ENCODE measurements at places on chromosomes 12 and 14. TPM values are rescaled to one million over a fixed set of nuclear protein-coding genes. Genes with fewer than 3 reads are reported as not detected.

Gene GPR162
- 17.2 TPM for polyA plus RNA-seq

Gene FZD10
- 1.7 TPM for polyA plus RNA-seq

Gene HOXC12
- polyA plus RNA-seq: not detected

Gene TAS2R46
- polyA plus RNA-seq: not detected

Gene CLEC2A
- not detected for polyA plus RNA-seq

Gene RDH16
- polyA plus RNA-seq: 0.50 TPM

- no peak for DNase-seq
- H3K27me3 ChIP-seq: no peaks in the 10 kb centered on the region
- H3K4me1 ChIP-seq: no peaks in the 10 kb centered on the region
- H3K4me3 ChIP-seq: no peak overlapping the region
Observed at GRCh38 chr14:58414845-58415244, 12.5 kb downstream of the TIMM9 start.

DNA sequence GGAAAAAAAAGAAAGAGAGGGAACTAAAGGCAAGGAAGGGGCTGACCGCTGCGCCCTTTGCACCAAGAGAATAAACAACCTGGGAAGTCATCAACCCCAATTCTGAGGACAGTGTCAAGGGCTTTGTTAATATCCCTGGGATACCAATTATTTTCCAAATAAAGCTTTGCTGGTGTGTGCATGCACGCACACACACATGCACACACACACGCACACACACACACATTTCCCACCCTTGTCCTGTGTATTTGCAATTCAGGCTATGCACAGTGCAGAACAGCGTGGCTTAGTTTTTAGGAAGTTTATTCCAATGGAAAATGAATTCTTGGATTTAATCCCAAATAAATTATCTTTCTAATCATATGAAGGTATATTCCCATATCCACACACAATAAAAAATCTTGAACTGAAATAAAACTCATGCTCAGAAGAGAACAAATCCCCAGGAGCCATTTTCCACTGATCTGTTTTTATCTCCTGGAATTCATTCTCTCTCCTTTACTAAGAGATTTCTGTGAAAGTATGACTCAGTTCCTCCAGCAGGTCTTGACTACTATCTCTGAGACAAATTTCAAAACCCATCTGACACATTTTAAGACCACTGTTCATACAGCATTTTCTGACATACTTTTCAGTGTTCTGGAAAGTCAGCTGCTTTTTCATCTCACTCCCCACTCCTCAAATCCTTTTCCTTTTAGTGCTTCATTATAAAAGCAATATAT, 334.4 kb upstream of the ATP2B1 start:
- no peaks in the 10 kb centered on the region for H3K27me3 ChIP-seq
- no peaks in the 10 kb centered on the region for H3K36me3 ChIP-seq
- H3K27ac ChIP-seq: no peak overlapping the region
- no peak overlapping the region for H3K4me3 ChIP-seq
- H3K4me1 ChIP-seq: no peaks in the 10 kb centered on the region

DNA sequence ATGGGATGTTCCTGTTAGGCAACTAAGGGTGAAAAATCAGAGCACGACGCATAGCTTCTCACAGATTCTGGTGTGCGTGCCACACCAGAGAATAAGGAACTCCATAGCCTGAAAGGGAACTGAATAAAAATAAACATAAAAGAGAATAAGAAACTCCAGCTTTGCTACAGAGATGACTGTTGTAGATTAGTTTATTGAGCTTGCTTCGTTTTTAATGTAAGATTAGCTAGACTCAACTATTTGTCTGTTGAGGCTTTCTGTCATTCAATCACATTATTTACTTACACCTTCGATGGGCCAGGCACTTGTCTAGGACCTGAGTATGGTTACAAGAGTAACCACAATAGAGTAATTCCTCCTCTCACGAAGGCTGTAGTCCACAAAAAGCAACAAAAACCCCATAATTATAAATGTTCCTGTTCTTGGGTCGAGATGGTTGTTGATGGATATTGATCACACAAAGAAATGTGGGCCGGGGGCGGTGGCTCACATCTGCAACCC, 807 bp upstream of the ZCCHC8 start:
- no peaks in the 10 kb centered on the region for H3K27me3 ChIP-seq
- peaks cover 4% of the 10 kb centered on the region for H3K36me3 ChIP-seq
- no peak overlapping the region for H3K27ac ChIP-seq
- DNase-seq: no peak

DNA sequence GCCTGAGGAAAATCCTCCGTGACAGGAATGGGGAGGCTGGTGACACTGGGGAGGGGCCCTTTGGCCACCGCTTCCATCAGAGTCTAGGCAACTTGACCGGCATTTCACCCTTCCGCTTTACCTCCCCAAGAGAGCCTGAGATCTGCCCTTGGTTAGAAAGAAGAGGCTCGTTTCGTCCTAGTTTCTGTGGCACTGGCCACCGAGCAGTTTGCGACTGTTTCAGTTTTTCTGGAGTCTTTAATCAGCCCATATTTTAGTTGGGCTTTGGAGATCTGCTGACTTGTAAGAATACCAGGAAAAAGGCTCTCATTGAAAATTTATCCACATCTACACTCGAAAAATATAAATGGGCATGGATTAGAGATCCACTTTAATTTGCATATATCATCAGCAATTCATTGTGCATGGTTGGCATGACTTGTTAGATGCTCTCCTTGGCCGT, 414 bp upstream of the ANKS1B start:
- no peaks in the 10 kb centered on the region for H3K36me3 ChIP-seq
- peaks cover 5% of the 10 kb centered on the region for H3K4me1 ChIP-seq
- peak overlapping the region; percentile 34 for H3K27ac ChIP-seq

DNA sequence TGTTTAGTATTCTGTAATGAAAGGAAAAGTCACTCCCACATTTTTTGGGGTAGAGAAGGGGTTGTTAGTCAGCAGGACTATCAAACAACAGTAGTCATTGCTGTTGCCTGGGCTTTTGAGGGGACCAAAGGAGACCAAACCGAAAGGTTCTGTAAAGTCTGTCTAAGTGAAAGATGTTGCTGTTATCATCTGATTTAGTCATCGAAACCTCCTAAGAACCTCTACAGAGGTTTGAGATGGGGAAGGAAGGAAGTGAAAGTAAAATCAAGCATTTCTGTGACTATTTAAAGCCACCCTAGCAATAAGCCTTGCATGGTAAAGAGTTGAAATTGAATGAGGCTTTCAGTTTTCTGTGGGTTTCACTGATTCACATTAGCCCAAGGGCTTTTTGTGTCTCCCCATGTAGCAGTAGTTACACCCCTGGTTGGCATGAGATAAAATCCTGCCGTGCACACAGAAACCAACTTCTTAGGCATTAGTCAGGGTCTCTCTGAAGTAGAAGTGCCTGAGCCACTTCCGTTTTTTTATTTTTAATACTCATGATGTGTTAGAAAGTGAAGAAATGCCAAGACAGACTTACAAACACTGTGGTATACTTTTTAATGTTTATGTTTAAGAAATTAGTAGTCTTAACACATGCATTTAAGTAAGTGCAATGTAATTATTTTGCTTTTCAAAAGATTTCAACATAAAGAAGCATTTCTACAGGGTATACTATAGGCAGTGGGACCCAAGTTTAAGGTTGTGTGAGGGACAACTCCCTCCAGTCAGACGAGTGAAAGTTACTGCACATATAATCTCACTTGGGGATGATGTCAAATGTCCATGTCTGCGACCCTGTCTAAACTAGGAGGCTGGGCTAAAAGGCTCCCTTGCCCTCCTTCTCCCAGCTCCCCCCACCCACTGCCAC, 50.4 kb downstream of the DYRK2 start:
- H3K27ac ChIP-seq: peak overlapping the region; percentile 67
- H3K4me3 ChIP-seq: peak overlapping the region; percentile 95
- no peaks in the 10 kb centered on the region for H3K36me3 ChIP-seq
- H3K27me3 ChIP-seq: no peaks in the 10 kb centered on the region
- no peak for DNase-seq
- no peaks in the 10 kb centered on the region for H3K4me1 ChIP-seq

- DNase-seq: no peak
- H3K27me3 ChIP-seq: no peaks in the 10 kb centered on the region
- H3K27ac ChIP-seq: no peak overlapping the region
- H3K36me3 ChIP-seq: no peaks in the 10 kb centered on the region
- no peak overlapping the region for H3K4me3 ChIP-seq
Observed at GRCh38 chr14:64817631-64818030, 62.1 kb downstream of the SPTB start.

DNA sequence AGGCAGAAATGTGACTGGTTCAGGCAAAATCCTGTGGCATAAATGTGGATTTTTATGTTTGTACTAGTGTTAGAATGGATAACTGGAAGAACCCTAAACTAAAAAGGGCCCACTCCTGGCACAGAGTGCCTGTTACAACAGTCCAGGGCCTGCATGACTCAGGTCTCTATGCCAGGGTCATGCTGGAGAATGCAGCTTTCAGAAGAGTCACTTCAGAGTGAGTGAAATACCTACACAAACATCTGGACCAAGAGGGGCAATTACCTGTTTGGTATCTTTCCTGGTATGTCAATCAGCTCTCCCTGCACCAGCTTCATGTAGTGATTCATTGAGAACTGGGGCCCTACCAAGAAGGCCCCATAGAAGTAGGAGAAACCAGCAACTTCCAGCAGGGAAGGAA, 10.0 kb downstream of the EMG1 start:
- DNase-seq: no peak
- H3K27ac ChIP-seq: no peak overlapping the region
- no peaks in the 10 kb centered on the region for H3K4me1 ChIP-seq
- peaks cover under 1% of the 10 kb centered on the region for H3K36me3 ChIP-seq
- no peak overlapping the region for H3K4me3 ChIP-seq

GRCh38 chr12:106044773-106045172, 94.0 kb downstream of the NUAK1 start:
- H3K27me3 ChIP-seq: no peaks in the 10 kb centered on the region
- H3K27ac ChIP-seq: no peak overlapping the region
- H3K4me1 ChIP-seq: no peaks in the 10 kb centered on the region
- H3K36me3 ChIP-seq: no peaks in the 10 kb centered on the region
- no peak overlapping the region for H3K4me3 ChIP-seq

GRCh38 chr14:56243110-56243509, 124.9 kb downstream of the PELI2 start:
- no peak overlapping the region for H3K27ac ChIP-seq
- no peak overlapping the region for H3K4me3 ChIP-seq
- H3K4me1 ChIP-seq: no peaks in the 10 kb centered on the region
- H3K27me3 ChIP-seq: no peaks in the 10 kb centered on the region
- no peaks in the 10 kb centered on the region for H3K36me3 ChIP-seq
- DNase-seq: no peak

DNA sequence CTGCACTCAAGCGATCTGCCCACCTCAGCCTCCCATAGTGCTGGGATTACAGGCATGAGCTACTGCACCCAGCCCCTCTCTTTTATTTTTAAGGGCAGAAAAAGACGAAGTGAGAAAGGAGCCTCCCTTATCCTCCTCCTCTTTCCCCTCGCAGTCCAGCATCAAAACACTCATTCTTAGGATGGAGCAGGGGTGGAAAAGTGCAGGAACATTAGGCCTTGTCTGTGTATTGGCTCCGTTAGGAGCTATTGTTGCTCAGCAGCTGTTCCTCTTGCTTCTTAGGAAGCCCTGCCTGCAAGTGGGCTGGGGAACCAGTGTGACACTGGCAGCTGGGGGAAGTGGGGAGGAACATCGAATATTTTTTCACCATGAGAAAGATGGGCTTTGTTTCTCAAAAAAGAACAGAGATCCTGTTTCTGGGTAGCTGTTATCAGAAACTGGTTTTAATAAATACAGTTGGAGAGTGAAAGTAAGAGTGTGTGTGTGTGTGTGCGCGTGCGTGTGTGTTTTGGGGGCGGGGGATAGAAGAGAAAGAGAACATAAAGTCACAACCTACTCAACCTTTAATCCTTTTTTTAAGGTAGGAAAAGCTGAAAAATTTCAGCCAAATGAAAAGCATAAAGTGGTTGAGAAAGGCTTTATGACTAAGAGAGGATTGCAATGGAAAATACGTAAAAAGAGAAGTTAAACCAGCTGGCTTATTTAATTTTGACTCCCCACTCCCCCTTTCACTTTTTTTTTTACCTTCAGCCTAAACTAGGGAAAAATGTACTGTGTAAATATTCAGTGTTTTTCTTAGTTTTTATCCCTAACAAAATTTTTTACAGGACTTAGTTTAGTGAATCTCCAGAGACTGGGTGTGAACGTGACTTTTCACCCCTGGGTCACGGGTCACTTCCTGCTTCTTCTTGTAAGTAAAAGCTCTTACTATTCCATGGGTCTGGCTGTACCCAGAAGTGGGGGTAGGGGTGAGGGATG, 197.2 kb upstream of the PLEKHG7 start:
- no peaks in the 10 kb centered on the region for H3K36me3 ChIP-seq
- peaks cover 2% of the 10 kb centered on the region for H3K4me1 ChIP-seq
- peak; percentile 79 for DNase-seq

DNA sequence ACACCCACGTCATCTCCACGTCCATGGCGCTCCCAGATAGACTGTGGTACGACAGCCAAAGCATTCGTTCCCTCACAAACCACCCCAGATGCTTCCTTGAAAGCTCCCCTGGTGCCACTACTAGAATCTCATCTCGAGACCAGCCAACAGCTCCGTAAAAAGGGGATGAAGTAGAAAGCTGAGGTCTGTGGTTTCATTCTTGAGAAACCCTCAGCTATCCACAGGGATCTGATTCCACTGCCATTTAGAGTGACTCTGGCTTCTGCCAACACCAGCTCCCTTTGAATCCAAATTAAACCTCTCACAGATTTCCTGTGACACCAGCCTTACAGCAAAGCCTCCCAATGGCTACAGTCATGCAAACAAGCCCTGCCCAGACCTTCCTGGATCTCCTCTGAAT, 18.5 kb upstream of the FOXN3 start:
- no peaks in the 10 kb centered on the region for H3K4me1 ChIP-seq
- no peak for DNase-seq
- no peak overlapping the region for H3K4me3 ChIP-seq
- H3K27me3 ChIP-seq: no peaks in the 10 kb centered on the region
- peak overlapping the region; percentile 53 for H3K27ac ChIP-seq

DNA sequence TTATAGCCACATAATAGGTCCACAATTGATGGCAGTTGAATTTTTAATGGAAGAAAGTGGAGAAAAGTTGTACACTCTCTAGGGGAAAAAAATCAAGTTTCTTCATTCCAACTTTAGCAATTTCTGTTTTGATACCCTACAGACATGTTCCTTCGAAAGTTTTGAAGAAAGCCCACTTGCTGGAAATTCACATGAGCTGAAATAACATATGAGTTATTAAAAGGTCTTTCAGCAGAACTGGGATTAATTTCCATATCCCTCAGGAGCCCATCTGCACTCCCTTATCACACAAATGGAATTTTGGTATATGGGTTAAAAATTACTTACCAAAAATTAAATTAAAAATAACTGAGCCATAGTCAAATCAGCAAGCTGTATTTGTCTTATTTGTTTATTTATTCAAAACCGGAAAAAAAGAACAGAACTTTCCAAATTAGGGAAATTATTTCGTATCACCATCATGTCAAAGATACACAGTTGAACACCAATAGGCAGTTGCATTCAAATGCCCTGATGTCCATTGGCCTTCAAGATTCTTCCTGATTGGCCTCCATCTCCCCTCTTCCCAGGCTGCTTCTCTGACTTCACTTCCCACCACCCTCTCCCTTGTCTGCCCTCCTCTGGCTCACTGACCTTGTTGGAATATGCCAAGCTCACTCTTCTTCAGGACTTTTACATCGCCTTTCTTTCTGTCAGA, 445.5 kb downstream of the EGLN3 start:
- H3K27me3 ChIP-seq: no peaks in the 10 kb centered on the region
- DNase-seq: no peak

- no peaks in the 10 kb centered on the region for H3K4me1 ChIP-seq
- no peak for DNase-seq
- no peak within 1 kb of the TSS for H3K4me3 ChIP-seq
- H3K36me3 ChIP-seq: no peaks in the 10 kb centered on the region
- no peak within 1 kb of the TSS for H3K27ac ChIP-seq
Observed at GRCh38 chr14:19920021-19920657, at the start of gene OR4K5. Gene OR4K5, plus strand, starts transcription at chr14:19920607. Its CDS starts 0 bp downstream, at chr14:19920607.

- no peaks in the 10 kb centered on the region for H3K36me3 ChIP-seq
- H3K4me3 ChIP-seq: no peak overlapping the region
- no peaks in the 10 kb centered on the region for H3K4me1 ChIP-seq
- no peak overlapping the region for H3K27ac ChIP-seq
Observed at GRCh38 chr14:28461389-28461788, 305.2 kb upstream of the FOXG1 start.
